ENCODE measurements at places on chromosomes 6 and 20.

GRCh38 chr20:38321959-38322598, 18.1 kb downstream of the BPI start:
- DNase-seq, result no peak

DNA sequence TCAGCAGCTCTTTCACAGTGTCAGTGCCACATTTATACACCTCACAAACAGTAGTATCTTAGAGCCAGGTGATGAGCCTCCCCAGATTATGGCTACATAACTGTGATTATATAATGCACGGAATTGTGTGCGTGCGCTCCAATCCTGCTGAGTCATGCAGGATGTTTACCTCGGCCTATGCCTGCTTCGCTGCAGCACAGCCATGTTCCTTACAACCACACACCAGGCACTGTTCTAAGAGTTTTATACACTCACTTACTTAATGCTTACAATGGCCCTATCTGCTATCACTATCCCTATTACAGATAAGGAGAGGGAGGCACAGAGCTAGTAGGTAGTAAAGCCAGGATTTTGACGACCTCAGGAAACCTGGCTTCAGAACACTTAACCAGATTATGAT, 7.3 kb downstream of the ZKSCAN3 start:
- DNase-seq, result no peak

GRCh38 chr6:150053450-150053849, 15.5 kb downstream of the ULBP3 start:
- no peak for DNase-seq

- DNase-seq, result no peak
These were observed 121.5 kb downstream of the PAX1 start for GRCh38 chr20:21826976-21827375.

DNA sequence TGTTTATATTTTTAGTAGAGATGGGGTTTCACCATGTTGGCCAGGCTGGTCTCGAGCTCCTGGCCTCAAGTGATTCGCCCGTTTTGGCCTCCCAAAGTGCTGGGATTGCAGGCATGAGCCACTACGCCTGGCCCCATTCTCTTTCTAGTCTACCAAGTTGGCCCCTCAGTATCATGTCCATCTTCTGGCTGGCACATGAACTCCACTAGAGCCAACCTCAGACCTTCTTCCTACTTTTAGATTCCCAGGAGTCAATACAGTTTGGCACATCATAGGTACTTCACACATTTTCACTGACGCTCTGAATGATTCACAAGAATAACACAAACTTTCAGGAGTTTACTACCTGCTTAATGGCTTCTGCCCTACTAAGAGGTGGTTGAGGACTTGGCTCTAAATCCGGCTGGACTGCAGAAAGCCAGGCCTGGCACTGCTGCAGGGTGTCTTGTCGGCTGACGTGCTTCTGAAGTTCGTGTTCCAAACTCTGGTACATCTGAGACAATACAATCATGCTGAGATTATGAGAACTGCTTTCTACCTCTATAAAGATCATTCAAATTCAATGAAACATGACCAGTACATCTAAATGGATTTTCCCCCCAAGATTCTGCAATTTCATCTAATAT, 293.3 kb downstream of the SYNE1 start:
- no peak for DNase-seq

DNA sequence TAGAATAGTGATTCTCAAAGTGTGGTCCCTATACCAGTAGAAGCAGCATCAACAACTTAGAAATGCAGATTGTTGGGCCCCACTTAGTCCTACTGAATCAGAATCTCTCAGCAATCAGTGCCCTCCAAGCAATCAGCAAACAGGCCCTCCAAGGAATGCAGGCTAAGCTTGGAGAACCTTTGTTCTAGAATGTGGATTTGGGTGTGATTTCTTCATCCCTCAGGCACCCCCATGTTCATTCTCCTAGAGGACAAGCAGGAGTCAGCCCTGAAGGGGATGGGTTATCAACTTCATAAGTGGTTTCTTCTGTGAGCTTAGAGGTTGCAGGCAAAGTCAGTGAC, 40.5 kb upstream of the TAF8 start:
- DNase-seq, result no peak

- DNase-seq, result no peak
These were observed 81.9 kb downstream of the GJA10 start for GRCh38 chr6:89975991-89976693.

- DNase-seq, result no peak
These were observed 108.0 kb upstream of the TMEM170B start for GRCh38 chr6:11429577-11429976.

GRCh38 chr6:41713159-41713649, 22.2 kb downstream of the TFEB start:
- no peak for DNase-seq

GRCh38 chr6:4957521-4958231, 46.2 kb downstream of the RPP40 start:
- no peak for DNase-seq

DNA sequence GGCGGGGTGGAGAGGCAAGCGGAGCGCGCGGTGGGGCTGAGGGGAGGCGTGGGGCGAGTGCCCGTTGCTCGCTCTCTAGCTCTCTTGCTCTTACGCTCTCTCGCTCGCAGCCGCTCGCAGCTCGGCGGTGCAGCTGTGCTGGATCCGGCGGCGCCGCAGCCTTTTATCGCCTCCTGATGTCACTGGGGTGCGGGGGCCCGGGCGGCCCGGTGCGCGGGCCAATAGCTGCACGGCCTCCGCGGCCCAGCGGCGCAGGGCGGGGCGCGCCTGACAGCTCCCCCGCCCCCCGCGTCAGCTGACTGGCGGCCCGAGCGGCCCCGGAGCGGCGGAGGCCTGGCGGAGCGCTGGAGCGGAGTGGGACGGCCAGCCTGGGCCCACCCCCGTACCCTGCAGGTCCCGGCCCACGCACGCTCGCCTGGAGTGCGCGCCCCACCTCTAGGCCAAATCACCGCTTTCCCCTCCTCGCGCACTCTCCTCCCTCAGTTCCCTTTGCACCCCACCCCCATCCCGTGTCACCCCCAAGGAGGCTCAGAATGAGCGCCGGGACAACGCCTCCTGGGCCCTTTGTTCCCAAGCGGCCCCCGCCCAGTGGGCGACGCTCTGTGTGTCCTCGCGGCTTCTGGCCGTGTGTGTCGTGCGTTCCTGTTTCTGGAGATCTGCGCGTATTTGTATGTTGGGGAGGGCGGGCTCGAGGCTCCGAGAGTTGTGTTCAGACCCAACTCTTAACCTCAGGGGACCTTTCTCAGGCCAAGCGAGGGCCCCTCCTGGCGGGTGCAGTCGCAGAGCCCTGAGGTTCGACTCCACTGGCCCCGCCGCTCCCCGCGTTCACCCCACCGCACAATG, at the start of gene MAFB:
MAFB (minus strand) TSS at position 137 of the 843 bp plus-strand sequence. CDS start 386 bp downstream, outside the sequence.
- DNase-seq, result no peak

- no peak for DNase-seq
These were observed 9.7 kb downstream of the SNAP25 start for GRCh38 chr20:10228330-10228729.

DNA sequence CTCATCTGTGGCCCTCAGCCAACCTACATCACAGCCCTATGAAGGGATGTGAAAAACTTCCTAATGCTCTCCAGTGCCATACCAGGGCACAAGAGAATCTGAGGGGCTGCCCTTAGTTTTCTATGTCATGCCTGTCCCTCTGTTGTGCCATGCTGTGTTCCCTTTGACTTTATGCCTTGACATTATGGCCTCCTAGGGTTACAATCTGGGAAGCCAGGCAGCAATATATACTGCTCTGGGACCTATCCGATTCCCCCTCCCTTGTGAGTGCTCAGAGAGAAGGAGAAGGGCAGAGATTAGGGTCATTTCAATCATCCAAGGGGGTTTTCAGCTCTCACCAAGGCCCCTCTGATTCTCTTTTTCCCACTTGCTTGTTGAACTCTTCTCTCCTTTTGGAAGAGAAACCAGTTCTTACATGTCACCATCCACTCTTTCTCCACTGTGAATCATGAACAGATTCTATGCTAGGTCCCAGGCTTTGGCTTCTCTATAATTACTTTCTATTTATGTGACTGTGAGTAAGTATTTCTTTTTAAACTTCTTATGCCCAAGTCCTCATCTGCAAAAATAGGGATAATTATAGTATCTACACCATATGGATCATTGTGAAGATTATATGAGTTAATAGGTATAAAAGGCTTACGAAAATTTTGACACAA, 14.2 kb upstream of the FRK start:
- DNase-seq, result no peak

- DNase-seq, result no peak
These were observed 622.4 kb upstream of the FLRT3 start for GRCh38 chr20:14959506-14960475.

- no peak for DNase-seq
These were observed 71.5 kb downstream of the NCR2 start for GRCh38 chr6:41406728-41407489.

GRCh38 chr20:63047946-63048345, 41.2 kb upstream of the BHLHE23 start:
- DNase-seq, result no peak

GRCh38 chr6:163825033-163825432, 410.5 kb downstream of the QKI start:
- no peak for DNase-seq

DNA sequence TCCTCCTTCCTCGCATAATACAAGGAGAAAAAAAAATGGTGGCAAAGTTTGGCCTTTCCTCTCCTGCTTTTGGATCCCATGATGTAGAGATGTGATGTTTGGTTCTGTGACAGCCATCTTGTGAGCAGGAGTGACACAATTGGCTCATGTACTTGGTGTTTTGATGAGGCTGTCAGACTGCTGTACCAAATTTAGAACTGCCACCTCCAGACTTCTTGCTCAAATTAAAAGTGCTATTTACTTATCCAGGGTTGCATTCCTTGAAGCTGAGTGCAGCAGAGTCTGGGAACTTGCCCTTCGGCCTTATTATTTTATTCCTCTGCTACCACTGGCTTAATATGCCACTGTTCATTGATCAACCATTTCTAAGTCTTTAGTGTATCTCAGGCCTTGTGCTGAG, 21.9 kb downstream of the BCAS1 start:
- no peak for DNase-seq

GRCh38 chr6:13668291-13668928, 43.2 kb downstream of the RANBP9 start:
- DNase-seq, result no peak
